Activated T-helper 17 cell treated with anti-CD3 and anti-CD28 coated beads, Interleukin-2, amount 50 U/mL, for 72 hours (primary cell): ENCODE measurements at places on chromosomes 16 and 17.
A peak's percentile ranks its signal among the peaks of the same experiment; 100 is the strongest.

DNA sequence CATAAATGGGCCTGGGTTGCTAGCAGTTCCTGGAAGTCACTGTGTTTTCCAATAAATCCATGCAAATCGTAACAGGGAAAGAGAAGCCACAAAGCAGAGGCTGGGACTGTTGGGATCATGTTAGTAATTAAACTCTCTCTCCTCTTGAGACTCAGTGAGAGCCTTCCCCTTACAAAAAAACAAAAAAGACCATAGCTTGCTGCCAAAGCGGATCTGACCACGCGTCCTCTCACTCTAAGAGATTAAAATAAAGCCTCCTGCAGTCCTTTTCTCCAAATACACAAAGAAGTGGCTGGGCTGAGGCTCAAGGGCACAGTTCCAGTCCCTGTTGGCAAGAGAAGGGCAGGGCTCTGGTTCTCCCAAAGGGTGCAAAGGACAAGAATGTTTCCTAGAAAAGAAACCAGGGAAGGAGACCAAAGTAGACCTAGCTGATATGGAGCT, 38.5 kb downstream of the PIGL start:
- ATAC-seq, result no peak

DNA sequence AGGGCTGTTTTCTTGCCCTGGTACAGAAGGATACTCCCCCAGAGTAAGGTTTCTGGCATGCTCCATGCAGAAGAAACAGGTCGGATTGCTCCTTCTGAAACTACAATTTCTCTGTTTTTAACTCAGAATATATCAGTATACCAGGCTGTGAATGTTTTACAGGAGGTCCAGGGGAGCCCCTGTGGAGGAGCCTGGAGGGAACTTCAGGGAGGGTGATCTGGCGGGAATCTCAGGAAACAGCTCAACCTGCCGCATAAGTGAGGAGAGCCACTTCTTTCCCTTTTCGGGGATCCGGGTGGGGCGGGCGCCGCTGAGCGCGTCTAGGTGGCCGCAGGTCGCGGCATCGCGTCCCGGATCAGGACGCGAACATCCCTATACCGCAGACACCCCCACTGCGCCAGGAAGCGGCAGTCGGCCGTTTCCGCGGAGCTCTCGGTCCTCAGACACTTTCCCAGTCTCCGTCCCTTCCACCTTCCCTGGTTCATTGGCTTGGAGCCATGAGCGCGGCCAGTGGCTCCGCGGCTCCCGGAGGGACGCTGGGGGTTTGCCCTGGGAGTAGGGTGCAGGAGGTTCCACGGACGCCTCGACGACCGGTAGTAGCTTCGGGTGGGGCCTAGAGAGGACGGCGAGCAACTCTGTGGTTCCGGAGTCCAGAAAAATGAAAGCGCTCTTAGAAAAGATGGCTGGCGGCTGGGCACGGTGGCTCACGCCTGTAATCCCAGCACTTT, 3.1 kb upstream of the ZNF764 start:
- ATAC-seq, result no peak

DNA sequence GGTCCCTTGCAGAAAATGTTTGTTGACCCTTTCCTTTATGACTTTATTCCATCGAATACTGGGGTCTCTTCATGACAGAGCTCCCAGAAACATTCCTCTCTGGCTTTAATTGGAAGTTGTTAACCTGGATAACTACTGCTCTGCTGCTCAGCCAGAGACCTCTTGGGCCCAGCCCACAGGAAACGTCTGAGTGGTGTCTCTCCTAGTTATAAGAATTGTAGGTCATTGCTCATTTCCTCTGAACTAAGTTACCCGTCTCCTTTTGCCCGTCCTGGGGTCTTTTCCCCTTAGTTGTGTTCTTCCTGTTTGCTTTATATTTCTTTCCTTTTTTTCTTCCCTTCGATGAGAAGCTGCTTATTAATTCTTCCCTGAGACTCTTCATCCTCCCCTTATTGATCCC, 9.0 kb downstream of the MAP2K6 start:
- ATAC-seq, result peak; percentile 79

DNA sequence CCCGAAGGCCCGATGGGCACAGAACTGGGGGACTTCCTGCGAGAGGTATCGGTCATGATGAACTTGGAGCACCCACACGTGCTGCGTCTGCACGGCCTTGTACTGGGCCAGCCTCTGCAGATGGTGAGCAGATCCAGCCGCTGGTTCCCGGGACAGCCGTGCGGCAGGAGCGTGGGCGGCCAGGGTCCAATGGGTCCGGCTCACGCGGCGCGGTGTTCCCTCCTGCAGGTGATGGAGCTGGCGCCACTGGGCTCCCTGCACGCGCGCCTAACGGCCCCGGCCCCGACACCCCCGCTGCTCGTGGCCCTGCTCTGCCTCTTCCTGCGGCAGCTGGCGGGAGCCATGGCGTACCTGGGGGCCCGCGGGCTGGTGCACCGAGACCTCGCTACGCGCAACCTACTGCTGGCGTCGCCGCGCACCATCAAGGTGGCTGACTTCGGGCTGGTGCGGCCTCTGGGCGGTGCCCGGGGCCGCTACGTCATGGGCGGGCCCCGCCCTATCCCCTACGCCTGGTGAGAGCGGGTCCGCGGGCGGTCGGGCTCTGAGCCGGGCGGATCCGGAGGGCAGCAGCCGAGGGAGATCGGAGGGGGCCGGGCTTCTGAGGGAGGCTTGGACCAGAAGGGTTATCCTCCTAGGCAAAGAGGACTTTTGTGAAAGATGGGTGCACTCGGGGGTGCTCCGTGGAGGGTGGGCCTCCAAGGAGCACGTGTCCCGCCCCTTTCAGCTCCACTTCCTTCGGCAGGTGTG, 3.0 kb downstream of the TNK1 start:
- peak; percentile 99 for ATAC-seq

DNA sequence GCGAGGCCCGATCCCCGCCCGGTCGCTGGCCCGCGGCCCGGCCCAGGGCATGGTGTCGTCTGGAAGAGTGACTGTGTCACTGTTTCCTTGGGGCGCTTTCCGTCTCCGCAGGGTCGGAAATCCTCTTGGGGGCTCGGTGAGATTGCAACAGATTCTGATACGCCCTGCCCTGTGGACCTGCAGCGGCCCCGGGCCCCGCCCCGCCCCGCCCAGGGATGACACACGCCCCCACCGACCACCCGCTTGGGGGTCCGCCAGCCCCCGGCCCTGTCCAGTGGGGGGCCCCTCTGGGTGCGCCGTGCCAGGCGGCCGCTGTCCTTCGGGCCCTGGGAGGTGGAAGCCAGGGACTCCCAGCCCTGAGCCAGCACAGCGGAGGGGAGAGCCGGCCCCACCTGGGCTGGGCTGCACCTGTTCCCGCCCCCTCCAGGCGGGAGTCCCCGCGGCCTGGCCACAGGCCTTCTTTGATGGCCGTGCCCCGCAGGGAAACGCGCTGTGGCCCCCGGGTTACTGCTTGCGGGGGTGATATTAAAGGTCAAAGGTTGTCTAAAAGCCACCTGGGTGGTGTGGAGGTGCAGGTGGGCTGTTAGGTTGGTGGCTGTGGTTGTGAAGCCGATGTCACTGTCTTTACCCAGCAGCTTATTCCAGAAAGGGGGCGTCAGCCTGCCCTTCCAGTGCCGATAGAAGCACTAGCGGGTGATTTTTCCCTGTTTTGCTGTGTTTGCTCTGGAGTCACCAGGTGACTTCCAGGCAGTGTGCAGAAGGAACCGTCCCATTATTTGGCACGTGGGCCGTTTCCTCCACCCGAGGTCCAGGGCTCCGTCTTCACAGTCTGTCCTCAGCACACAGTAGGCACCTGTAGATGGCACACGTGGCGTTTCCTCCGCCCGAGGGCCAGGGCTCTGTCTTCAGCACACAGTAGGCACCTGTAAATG, 752 bp downstream of the TBC1D24 start:
- peak; percentile 46 for ATAC-seq

DNA sequence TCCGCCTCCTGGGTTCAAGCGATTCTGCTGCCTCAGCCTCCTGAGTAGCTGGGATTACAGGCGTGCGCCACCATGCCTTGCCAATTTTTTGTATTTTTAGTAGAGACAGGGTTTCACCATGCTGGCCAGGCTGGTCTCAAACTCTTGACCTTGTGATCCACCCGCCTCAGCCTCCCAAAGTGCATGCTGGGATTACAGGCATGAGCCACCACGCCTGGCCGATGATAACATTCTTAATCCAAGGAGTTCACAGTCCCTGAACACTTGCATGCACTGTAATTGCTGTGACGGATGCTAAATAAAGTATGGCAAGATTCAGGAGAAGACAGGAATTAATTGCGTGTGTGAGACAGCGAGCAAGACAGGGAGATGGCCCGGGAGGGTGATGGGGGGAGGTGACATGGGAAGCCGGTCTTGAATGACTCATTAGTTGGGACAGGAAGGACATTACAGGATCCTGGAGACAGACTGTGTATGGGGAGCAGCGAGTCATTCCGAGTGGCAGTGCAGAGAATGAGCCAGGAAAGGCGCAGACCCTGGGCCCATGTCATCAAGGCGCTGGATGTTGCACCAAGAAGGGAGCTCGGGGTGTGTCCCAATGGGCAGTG, 6.7 kb downstream of the ABCA3 start:
- ATAC-seq, result no peak

GRCh38 chr16:85067426-85067825, 39.8 kb downstream of the KIAA0513 start:
- no peak for ATAC-seq
